Lung (tissue), 17 donors: ENCODE measurements at places on chromosomes 16 and 17.

GRCh38 chr16:23909792-23910418, 74.1 kb downstream of the PRKCB start:
- H3K27me3 ChIP-seq = no peaks in the 10 kb centered on the region
- no peaks in the 10 kb centered on the region for H3K36me3 ChIP-seq
- H3K4me3 ChIP-seq = no peak overlapping the region
- no peak overlapping the region for H3K27ac ChIP-seq
- no peaks in the 10 kb centered on the region for H3K4me1 ChIP-seq

DNA sequence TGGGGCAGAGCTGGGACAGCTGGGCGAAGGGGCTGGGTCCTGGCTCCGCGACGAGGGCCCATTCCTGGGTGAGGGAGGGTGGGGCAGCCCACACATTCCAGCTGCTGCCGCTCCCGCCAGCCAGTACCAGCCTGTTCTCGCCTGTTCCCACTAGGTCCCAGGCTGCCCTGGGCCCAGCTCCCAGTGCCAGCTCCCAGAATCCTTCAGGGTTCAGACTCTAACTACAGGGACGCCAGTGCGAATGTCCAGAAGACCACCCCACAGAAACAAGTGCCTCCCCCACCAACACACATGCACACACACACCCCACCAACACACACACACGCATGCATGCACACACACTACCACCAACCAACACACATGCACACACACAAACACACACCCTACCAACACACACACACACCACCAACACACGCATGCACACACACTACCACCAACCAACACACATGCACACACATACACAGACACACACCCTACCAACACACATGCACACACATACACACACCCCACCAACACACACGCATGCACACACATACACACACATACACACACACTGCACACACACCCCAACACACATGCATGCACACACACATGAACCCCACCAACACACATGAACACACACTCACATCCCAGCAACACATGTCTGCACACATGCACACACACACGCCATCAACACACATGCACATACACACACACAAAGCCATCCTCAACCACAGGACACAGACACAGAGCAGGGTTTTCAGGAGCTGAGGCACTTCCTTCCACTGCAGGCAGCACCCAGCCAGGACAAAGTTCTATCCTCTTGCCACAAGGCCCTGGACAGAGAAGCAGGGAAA, 27.5 kb upstream of the KRT17 start:
- DNase-seq = peak; percentile 86
- H3K4me3 ChIP-seq = no peak overlapping the region
- H3K27me3 ChIP-seq = no peaks in the 10 kb centered on the region
- H3K36me3 ChIP-seq = no peaks in the 10 kb centered on the region

DNA sequence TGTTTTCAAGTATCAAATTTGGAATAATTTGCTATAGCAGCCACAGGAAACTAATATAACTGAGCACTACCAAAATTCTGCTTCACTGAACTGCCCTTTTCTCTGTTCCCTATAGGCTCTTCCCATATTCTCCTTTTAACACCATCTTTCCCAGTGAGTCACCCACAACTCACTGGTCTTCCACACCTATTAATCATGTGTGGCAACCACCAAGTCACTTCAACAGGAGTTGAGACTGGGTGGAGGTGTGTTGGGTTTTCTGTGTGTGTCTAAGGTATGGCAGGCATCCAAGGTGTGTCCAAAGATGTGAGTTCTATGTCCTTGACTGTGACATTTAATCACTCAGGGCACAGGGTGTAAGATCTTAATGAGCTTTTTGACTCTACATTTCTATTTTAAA, 610.0 kb upstream of the CDH11 start:
- no peaks in the 10 kb centered on the region for H3K36me3 ChIP-seq
- no peak for DNase-seq
- peaks cover 10% of the 10 kb centered on the region for H3K4me1 ChIP-seq
- H3K4me3 ChIP-seq = no peak overlapping the region
- no peaks in the 10 kb centered on the region for H3K27me3 ChIP-seq
- no peak overlapping the region for H3K27ac ChIP-seq

GRCh38 chr17:16040710-16041251, 41.2 kb downstream of the TTC19 start:
- no peak overlapping the region for H3K4me3 ChIP-seq
- H3K27ac ChIP-seq = no peak overlapping the region
- peaks cover 30% of the 10 kb centered on the region for H3K36me3 ChIP-seq
- no peaks in the 10 kb centered on the region for H3K4me1 ChIP-seq
- H3K27me3 ChIP-seq = no peaks in the 10 kb centered on the region

- H3K4me3 ChIP-seq = no peak overlapping the region
- H3K27me3 ChIP-seq = no peaks in the 10 kb centered on the region
- H3K36me3 ChIP-seq = no peaks in the 10 kb centered on the region
Measured at GRCh38 chr17:57282296-57282695, 26.0 kb downstream of the MSI2 start.

GRCh38 chr17:50632637-50633036, 2.0 kb upstream of the ABCC3 start:
- H3K27ac ChIP-seq = no peak overlapping the region
- no peak overlapping the region for H3K4me3 ChIP-seq
- no peaks in the 10 kb centered on the region for H3K36me3 ChIP-seq
- no peaks in the 10 kb centered on the region for H3K27me3 ChIP-seq
- no peak for DNase-seq
- H3K4me1 ChIP-seq = no peaks in the 10 kb centered on the region

DNA sequence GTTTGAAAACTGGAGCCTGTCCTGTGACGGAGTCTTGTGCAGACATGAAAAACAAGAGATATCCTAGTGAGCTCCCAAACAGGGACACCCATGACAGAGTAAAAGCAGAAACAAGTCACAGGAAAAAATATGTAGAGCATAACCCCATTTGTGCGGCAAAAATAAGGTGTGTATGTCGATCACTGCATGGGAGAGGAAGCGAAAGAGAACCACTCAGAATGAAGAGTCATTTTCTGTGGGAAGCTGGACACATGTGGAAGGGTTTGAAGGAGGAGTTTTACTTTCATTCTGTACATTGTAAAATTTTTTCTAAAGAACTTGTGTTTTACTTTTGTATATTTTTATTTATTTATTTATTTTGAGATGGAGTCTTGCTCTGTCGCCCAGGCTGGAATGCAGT, 72.1 kb downstream of the JPH3 start:
- no peak for DNase-seq
- H3K4me3 ChIP-seq = no peak overlapping the region
- no peaks in the 10 kb centered on the region for H3K36me3 ChIP-seq
- no peaks in the 10 kb centered on the region for H3K4me1 ChIP-seq
- H3K27me3 ChIP-seq = no peaks in the 10 kb centered on the region

DNA sequence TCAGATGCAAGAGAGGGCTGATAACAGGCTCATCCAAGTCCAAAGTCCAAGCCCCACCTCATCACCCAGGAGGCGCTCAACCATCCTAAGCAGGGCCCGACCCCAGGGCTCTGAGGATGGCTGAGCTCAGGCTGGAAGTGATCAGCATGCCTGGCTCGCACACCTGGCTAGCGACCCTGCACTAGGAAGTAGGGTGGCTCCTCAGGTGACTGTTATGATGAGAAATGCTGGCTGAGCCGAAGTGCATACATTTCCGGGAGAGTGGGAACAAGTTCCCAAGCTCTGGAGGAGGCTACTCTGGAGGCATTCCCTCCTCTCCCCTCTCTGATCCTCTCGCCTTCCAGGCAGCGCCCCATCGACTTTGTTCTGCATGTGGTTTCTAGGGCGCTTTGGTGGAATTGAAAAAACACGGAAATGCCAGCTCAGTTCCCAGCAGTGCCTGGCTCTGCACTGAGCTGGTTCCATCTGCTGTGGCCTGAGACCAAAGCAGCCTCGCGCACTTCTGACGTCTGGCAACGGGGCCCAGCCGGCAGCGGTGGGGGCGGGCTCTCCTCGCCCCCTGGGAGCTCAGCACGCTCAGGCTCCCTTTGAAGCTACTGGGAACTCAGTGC, 130.3 kb downstream of the IRF8 start:
- DNase-seq = peak; percentile 81
- H3K4me1 ChIP-seq = peaks cover 2% of the 10 kb centered on the region
- H3K27me3 ChIP-seq = no peaks in the 10 kb centered on the region
- H3K4me3 ChIP-seq = no peak overlapping the region
- no peaks in the 10 kb centered on the region for H3K36me3 ChIP-seq
- peak overlapping the region; percentile 1 for H3K27ac ChIP-seq

DNA sequence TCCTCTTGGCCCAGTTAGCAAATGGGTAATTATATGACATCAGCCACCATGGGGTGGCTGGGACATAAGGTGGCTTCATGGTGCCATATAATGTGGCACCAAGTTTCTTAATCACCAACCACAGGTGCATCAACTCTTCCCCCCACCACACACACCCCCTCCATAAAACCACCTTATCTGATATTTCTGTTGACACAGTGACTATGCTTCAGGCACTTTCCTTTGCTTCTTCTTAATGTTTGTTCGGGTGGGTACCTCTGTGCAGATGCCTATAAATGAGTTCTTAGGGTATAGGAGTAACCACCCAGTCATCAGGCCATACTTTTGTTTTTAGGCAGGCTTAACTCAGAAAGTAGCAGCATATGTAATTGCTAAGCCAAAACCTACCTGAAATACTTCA, 29.5 kb downstream of the RNF43 start:
- DNase-seq = no peak
- no peak overlapping the region for H3K4me3 ChIP-seq
- H3K4me1 ChIP-seq = peaks cover 55% of the 10 kb centered on the region
- no peaks in the 10 kb centered on the region for H3K27me3 ChIP-seq

DNA sequence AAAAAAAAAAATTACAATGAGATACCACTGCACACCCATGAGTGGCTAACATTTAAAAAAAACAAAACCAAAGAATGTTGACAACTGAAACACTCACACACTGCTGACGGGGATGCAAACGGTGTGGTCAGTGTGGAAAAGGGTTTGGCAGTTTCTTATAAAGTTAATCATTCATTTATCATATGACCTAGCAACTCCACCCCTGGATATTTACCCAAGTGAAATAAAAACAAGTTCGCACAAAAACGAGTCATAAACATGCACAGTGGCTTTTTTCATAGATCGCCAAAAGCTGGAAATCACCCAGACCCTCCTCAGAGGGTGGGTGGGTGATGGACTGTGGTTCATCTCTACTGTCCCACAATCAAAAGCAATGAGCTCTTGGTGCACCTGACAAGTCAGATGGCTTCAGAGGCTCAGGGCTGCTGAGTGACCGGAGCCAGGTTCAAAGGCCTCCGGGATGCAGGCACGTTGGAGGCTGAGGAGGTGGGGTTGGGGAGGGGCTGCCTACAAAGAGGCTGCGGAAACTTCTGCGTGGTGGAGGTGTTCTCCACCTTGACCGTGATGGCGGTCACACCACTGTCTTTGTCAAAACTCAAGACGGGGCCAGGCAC, 14.2 kb downstream of the RAB40B start:
- no peaks in the 10 kb centered on the region for H3K27me3 ChIP-seq
- H3K27ac ChIP-seq = no peak overlapping the region
- H3K4me1 ChIP-seq = peaks cover 2% of the 10 kb centered on the region
- no peak overlapping the region for H3K4me3 ChIP-seq
- no peaks in the 10 kb centered on the region for H3K36me3 ChIP-seq

DNA sequence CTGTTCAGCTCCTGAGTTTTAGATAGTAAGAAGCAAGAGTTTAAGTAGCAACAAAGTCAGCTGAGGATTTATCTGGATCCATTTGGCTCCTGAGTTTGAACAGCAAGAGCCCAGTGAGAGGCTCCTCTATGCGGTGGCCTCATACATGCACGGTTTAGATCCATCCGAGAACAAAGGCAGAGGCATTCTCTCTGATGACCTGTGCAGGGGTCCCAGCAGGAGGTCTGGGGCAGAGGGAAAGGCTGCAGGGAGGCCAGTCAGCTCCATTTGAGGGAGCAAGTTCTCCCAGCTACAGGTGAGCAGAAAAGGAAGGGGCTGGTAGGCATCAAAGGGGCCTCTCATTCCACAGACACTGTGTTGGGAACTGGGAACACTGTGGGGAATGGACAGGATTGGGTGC, 16.5 kb downstream of the PITPNM3 start:
- H3K4me3 ChIP-seq = no peak overlapping the region
- H3K36me3 ChIP-seq = peaks cover 3% of the 10 kb centered on the region
- H3K4me1 ChIP-seq = peaks cover 2% of the 10 kb centered on the region
- DNase-seq = no peak
- no peaks in the 10 kb centered on the region for H3K27me3 ChIP-seq

DNA sequence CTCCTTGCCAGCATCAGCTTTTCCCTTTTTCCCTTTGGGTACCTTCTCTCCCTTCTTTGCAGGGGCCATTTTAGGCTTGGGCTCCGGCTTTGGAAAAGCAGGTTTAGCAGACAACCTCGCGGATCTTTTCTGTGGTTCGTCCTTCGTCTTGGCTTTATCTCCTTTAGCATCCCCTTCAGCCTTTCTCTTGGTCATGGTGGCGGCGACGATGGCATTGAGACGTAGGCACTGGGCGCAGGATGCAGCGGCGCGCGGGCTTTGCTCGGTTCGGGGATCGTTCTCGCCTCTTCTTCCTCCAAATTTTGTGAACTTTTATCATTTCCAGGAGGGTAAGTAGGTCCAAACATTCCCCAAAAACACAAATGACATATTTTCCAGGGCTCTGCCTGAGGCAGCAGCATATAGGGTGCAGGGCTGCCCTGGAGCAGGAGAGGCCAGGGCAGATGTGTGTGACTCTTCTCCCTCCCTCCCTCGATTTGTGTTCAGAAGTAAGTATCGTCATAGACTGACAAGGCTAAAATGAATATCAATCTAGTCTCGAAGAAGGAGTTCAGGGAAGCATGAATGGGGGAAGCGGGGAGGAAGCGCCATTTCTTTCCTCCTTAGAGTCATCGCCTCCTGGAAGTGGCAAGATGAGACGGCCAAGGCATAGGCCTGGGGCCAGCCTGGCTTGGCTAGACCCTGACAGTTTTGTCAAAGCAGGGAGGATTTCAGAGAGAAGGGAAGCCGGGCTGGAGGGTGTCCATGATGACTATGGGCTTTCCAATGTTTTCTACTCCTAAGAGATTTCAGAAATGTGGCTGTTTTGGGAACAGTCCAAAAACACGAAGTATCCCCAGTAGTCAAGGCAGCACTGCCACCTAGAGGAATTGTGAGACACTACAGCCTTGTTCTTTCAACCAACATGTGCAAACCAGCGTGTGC, 13.2 kb downstream of the CHCT1 start:
- H3K4me1 ChIP-seq = no peaks in the 10 kb centered on the region
- H3K27me3 ChIP-seq = no peaks in the 10 kb centered on the region
- H3K27ac ChIP-seq = no peak overlapping the region

- no peaks in the 10 kb centered on the region for H3K4me1 ChIP-seq
- no peaks in the 10 kb centered on the region for H3K36me3 ChIP-seq
- DNase-seq = peak; percentile 80
- H3K27me3 ChIP-seq = no peaks in the 10 kb centered on the region
Measured at GRCh38 chr16:50371936-50372595, 3.3 kb upstream of the BRD7 start.
